ENCODE measurements at places on chromosomes 5 and 9.

DNA sequence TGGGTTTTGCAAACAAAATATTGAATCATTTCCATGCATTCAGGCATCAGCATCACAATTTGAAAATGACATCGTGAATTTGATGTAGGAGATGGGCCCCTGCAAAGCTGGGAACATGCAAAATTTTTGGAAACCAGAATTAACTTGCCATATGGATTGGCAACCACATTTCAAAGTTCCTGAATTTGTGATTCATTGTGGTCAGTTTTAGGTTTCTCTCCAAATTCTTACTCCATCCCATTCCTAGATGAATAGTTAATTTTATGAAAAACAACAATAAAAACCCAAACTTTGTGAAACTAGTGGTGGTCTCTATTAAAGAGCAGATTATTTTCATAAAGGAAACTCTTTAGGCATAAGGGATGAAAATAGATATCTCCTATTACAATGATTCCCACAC, 107.8 kb upstream of the SLIT3 start:
- DNase-seq, result no peak

DNA sequence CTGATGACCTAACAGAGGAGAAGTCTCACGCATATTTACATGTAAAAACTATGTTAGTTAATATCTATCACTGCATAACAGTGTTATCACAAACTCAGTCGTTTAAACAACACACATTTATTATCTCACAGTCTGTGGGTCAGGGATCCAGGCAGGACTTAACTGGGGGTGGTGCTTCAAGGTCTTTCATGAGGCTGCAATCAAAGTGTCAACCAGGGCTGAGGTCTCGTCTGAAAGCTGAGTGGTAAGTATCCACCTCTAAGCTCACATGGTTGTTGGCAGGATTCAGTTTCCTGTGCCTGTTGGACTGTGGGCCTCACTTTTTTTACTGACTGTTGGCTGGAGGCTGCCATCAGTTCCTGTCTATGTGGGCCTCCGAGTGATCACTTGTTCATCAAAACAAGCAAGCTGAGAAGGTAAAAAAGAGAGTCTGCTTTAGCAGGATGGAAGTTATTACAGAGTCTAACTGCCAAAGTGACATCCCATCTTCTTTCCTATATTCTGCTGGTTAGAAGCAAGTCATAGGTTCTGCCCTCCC, 188.6 kb downstream of the CARTPT start:
- DNase-seq, result no peak

DNA sequence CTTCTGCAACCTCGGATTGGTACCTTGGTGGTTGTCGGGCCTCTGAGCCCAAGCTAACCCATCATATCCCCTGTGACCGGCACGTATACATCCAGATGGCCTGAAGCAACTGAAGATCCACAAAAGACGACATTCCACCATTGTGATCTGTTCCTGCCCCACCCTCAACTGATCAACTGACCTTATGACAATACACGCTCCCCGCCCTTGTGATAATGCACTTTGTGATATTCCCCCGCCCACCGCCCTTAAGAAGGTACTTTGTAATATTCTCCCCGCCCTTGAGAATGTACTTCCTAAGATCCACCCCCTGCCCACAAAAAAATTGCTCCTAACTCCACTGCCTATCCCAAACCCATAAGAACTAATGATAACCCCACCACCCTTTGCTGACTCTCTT, 16.5 kb upstream of the TOR1B start:
- no peak for DNase-seq

DNA sequence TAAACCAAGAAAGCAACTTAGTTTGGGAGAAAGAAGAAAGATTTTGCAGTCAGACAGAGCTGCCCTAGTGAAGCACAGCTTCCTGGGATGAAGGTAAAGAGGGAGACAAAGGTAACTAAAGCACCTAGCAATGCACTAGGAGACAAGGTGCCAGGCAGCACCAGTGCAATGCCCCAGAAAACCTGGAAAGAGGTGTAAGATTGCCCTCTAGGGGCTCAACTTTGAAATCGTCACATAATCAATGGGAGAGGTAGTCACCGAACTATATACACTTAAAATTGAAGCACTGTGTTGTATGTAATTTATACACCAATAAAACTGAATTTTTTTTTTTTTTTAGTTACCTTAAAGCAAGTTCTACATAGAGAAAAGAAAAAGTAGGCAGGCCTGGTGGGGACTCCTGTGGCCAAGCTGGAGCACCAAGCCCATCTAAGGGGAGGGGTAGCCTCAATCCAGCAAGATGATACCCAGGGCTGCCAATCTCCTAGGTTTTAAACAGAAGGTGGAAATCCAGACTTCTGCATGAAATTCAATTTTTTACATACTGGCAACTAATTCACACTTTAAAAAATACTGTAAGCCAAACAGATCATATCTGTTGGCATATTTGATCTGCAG, 48.2 kb downstream of the CDK5RAP2 start:
- no peak for DNase-seq

GRCh38 chr5:127216898-127217675, 73.5 kb upstream of the MEGF10 start:
- DNase-seq, result no peak

GRCh38 chr9:35771943-35772342, 17.9 kb upstream of the MSMP start:
- no peak for DNase-seq

DNA sequence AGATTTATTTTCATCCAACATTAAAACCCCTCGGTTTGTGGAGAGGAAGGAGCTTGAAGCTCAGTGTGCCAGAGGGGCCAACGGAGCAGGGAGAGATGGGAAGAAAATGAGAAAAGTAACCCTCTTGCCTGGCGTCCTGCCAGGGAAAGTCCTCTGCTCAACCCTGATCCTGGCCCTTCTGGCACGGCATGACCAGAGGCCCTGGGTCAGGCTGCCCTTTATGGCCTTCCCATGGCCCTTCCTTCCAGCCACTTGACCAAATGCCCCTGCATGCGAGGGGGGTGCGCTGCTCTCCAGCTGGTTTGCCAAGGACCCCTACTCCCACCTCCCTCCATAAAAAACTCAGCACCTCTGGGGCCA, 43.8 kb downstream of the SPRY4 start:
- no peak for DNase-seq

GRCh38 chr5:138029944-138030343, 2.9 kb downstream of the FAM13B start:
- DNase-seq, result no peak

DNA sequence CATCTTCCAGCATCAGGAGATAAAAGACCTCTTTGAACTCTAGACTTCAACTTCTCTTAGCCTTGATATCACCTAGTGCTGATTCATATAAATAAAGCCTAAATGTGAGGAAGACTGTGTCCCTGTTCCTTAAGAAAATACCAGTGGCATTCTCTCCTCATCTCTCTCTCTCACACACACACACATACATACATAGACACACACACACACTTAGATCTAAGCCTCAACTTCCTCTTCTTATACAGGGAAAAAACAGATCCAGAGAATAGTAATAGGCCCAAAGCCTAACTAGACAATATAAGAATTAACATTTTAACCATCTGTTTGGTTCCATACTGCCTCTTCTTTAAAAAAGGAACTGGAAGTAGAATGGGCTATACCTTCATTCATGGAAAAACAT, 195.3 kb upstream of the NR4A3 start:
- no peak for DNase-seq

DNA sequence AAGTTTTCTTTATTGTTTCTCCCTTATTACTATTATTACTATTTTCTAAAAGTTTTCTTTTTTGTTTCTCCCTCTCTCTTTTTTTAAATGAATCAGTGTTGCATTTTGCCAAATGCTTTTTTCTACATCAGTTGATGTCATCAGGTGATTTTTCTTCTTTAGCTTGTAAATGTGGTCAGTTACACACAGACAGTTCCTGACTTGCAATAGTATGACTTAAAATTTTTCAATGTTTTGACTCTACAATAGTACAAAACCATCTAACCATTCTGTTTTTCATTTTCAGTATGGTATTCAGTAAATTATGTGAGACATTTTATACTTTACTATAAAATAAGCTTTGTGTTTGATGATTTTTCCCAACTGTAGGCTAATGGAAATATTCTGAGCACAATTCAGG, 443.0 kb downstream of the GADD45G start:
- no peak for DNase-seq

- DNase-seq, result no peak
Measured at GRCh38 chr5:136200761-136201160, 7.8 kb upstream of the SMIM32 start.

DNA sequence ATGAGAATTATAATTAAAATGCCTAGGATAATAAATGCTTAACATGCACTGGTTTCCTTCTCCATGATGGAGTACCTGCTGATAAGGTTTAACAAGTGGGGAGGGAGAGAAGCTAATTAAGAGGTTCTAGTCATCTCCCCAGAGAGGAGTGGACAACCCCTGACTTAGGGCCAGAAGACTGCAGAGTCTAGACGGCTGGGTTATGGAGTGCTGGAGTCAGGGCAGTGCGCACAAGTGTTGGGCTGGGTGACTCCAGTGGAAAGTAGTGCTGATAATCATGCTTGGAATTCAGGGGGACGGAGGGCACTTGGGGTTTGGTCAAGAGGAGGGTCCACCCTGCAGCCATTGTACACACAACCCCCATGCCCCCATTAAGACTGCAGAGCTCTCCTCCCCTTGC, 32.8 kb upstream of the TGFBI start:
- no peak for DNase-seq

GRCh38 chr5:64213531-64213930, 47.9 kb downstream of the RNF180 start:
- no peak for DNase-seq

DNA sequence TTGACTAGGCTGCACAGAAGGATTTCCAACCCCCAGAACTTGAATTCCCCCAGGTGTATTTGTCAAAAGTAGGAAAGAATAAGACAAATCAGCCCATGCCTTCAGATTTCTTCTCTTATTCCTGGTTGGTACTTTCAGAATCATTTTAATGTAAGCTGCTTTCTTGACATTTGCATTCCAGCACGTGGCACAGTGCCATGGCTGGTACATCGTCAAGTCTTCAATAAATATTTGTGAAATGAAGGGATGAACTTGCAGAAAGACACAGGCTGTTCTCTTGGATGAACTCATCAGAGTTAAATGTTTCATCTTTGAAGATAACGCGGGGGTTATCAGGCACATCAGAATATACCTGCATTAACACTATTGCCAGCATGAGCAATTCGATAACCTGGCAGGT, 14.5 kb downstream of the KCNIP1 start:
- DNase-seq, result no peak

DNA sequence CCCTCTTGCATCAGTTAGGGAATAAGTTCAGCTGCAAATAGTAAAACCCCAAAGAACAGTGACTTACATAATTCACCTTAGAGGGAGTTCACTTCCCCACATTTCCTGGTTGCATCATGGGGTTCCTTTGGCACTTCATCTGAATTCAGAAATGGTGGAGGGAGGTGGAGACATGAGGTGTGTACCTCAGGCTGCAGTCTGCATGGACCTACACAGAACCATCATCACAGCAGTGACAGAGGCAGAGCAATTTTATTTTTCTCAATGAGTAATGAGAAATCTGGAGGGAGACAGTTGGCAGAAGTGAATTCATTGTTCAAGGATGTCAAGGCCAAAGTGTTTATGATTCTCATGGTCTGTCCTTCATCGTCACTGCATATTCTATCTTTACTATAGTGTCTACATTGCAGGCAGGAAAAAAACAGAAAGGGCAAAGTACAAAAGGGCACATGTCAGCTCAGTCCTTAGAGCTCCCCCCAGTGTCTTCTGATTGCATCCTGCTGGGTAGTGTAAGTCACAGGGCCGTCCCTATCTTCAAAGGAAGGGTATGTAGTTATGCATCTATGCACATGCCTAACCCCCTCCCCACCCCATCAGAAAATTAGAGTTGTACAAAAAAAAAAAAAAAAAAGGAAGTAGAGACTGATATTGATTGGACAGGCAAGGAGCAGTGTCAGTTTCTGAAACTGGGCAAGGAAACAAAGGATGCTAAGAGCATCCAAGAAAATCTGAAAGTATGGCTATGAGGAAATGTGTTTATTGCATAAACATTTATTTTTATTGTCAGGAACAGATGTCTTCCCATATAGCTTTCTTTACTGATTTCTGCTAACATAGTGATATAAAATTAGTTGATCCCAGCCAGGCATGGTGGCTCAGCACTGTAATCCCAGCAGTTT, 132.7 kb upstream of the APC start:
- no peak for DNase-seq

DNA sequence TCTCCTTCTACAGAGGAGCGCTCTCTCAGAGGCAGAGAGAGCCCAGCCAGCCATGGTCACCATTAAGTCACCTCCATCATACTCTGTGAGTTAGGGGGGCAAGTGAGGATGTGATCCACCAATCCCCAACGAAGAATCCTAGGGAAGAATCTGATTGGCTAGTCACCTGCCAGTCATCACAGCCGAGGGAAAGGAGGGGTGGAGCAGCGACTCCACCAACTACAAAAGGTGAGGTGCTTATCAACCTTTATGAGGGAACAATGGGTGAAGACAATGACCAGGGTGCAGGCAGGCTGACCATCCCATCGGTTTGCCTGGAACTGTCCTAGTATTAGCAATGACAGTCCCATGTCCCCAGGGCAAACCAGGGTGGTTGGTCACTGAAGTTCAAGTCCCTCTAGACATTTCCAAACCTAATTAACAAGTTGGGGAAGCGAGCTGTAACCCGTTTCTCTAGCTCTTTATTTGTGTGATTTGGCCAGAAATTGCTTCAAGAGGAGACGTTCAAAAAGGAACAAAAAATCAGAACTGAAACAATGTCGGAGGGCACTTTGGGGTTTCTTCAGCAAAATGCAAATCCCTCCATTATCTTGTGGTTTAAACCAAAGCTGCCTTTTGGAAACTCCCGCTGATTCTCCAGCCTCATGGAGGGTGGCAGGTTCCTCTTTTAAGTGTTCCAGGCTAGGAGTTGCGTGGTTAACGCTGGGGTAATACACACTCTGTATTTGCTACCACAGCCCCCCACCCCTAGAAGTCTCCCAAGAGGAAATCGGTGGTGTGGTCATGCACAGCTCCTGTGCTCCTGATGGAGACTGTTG, 18.8 kb upstream of the FCN1 start:
- no peak for DNase-seq

DNA sequence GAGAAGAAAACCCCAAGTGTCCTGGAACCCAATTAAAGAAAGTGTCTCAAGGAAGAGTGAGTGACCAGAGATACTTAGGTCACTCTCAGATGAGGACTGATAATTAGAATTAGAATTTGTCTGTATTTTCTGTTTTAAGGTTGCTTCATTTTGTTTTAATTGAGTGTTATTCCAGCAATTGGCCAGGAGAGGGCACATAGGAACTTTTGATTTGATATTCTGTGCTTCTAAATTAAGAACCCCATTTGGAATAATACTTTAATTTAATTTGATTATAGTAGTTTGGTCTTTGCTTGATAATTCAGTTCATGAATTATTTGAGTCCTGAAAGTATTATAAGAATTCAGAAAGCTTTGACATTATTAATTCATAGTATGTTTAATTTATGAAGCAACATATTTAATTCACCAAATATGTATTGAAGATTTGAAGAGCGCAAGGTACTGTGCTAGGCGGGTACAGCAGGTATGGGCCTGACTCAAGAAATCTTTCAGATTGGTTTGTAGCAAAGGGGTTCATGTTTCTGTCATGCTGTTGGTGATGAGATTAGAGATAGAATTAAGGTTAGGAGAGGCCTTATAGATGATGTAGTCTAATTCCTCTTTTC, 4.9 kb downstream of the MRPL22 start:
- DNase-seq, result no peak

GRCh38 chr5:171157276-171157675, 151.8 kb upstream of the TLX3 start:
- no peak for DNase-seq

Data from stimulated activated CD4-positive, alpha-beta T cell treated with anti-CD3 and anti-CD28 coated beads, Interleukin-12 subunit alpha, Interleukin-12 subunit beta, amount 100 ng/mL, for 24 hours (primary cell).